ENCODE measurements at places on chromosomes 7 and 10.

- DNase-seq: no peak
Observed at GRCh38 chr7:82331234-82331633, 112.3 kb downstream of the CACNA2D1 start.

DNA sequence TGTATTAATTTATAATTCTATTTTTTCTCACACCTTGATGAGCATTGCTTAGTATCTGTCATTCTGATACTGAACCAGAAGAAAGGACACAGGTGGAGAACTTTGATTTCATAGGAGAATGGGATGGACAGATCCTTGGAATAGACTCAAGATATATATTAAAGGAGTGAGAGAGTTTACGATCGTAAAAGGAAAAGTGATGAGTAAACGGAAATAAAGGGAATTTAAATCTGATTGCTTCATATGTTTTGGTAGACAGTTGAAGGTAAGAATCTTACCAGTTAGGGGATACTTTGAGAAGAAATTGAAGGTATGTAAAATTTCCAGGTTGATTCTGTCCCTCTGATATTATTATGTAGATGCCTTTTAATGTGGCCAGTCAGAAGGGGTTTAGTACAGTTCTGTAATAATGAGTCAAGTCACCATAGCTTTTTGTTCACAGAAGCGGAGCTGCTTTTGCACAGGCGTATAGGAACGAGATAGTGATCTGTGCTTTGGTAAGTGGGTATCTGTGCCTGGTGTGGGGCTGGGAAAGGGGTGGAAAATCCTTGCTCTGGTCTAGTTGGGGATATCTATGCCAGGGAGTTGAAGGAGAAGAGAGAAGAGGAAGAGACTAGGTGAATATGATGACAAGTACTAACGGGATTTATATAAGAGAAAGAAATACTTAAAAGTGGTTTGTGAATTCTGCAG lies 15.4 kb downstream of the SP4 start:
- no peak for DNase-seq

DNA sequence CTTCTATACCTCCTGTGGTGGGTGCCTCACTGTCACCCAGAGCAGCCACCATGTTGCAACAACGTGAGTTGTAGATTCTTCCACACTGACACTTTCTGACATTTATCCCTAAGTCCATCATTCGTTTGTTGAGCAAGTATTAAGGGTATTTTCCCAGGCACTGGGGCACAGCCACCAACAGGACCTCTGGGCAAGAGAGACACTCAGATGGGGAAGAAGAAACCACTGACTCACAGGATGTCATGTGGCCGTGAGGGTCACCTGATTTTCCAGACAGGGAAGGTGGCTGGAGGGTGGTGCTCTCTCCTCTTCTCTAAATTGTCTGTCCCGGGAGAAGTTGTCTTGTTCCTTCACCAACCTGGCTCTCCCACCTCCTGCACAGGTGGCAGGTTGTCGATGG lies 51.7 kb upstream of the PPIF start:
- no peak for DNase-seq

GRCh38 chr10:132685101-132685891 lies 100.7 kb downstream of the NKX6-2 start:
- peak; percentile 90 for DNase-seq

DNA sequence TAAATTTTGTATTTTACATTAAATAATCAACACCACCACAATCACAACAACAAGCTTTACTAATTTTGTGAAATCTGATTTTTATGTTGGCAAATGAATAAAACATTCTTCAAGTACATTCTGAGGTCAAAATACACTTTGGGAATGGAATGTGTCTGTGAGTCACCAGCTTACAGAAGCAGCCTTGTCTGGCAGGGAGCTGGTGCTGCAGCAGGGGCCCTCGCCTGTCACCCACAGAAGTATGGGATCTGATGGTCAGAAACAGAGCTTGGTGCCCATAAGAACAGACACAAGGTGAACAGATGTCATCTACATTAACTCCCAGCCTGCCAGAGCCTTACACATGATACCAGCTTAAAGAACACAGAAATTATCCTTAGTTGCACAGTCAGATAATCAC lies 496.9 kb downstream of the CCSER2 start:
- DNase-seq: peak; percentile 24

DNA sequence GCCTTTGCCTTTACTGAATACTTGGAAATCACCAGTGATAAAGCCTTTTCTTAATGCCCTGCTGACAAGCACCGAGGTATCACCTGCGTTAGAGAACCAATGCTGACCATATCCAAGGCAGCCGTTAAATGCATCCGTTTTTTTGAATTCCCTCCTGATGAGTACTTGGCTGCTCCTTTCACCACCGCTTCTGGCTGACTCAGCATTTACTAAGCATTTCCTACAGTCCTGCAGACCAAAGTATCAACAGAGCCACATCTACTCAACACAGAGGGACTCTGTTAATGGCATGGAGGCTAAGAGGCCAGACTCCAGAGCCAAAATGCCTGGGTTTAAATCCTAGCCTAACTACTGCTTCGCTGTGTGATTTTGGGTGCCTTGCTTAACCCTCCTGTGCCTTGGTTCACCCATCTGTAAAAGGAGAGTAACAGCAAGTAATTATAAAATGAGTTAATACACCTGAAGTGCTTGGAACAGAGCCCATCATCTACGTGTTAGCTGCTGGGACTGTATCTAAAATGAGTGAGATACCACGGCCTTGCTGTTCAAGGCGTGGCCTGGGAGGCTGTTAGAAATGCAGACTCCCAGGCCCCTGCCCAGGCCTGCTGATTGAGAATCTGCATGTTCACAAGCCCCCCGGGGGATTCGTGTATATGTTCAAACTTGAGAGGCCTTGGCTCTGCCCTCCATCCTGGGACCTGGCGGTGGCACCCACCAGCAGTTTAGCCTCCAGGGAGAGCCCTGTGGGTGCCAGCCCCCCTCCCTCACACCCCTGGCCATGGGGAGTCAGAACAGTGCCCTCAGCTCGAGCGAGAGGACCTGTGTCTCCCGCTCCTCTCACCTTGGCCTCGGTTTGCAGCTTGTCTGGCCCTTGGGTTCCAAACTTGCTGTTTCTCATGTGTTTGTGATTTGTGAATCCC lies 30.8 kb upstream of the EFCAB10 start:
- no peak for DNase-seq

GRCh38 chr7:114901771-114902170 lies 20.1 kb upstream of the MDFIC start:
- DNase-seq: no peak

DNA sequence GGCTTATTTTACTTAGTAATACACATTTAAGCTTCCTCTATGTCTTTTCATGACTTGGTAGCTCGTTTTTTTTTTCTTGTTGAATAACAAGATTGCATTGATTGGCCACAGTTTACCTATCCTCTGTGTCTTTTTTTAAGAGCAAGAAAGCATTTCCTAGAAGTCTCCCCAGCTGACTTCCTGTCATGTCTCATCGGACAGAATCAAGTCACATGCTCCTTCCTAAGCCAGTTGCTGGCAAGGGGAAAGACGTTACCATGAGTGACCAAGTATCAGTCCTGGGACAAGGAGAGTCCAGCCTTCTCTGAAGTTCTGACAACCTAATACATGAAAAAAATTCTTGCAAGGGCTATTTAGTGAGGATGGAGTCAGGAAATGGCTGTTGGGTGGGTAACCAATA lies 24.9 kb upstream of the SFRP5 start:
- DNase-seq: no peak

DNA sequence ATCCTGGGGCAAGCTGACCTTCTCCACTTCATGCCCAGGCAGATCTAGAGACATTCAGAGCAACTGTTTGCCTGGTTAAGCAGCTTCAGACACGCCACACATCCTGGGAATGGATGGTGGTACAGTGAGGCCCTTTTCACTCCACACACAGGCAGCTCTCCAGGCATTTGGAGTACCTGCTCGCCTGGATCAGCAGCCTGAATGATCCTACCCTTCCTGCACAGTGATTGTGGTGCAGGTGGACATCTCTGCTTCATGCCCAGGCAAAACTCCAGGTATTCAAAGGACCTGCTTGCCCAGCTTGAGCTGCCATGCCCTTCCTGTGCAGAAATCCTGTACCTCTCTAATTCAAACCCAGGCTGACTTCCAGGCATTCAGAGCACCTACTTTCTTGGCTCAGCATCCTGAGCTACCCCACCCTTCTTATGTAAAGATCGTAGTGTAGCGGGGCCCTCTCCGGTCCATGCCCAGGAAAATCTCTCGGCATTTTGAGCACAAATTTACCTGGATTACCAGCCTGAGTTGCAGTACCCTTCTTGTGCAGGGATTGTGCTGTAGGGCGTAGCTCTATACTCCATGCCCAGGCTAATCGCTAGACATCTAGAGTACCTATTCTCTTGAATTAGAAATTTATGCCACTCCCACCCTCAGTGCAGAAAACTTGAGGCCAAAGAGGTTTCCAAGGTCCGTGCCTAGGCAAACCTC lies 972.8 kb downstream of the ANKRD7 start:
- no peak for DNase-seq

GRCh38 chr7:142776206-142776844 lies 5.6 kb downstream of the PRSS2 start:
- DNase-seq: peak; percentile 52

All from body of pancreas (tissue), 4 donors.